Stimulated activated CD4-positive, alpha-beta T cell treated with anti-CD3 and anti-CD28 coated beads, Interleukin-4, amount 100 ng/mL, for 4 hours (primary cell): ENCODE measurements at places on chromosomes 13 and 19.
A peak's percentile ranks its signal among the peaks of the same experiment; 100 is the strongest.

DNA sequence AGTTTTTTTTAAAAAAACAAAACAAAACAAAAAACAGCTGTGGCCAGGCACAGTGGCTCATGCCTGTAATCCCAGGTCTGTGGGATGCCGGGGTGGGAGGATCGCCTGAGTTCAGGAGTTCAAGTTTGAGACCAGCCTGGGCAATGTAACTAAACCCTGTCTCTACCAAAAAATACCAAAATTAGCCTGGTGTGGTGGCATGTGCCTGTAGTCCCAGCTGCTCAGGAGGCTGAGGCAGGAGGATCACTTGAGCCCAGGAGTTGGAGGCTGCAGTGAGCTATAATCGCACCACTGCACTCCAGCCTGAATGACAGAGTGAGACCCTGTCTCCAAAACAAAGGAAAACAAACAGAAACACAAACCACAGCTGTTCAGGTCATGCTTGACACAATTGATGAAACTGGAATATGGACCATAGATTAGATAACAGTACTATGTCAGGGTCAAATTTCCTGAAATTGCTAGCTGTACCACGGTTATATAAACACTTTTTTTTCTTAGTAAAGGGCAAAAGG is 6.9 kb upstream of the ANGPTL4 start:
- no peak for DNase-seq

- DNase-seq = no peak
Measured at GRCh38 chr13:40205771-40206240, 460.6 kb downstream of the FOXO1 start.

- DNase-seq = no peak
Measured at GRCh38 chr13:108433976-108434755, 164.6 kb downstream of the TNFSF13B start.

- no peak for DNase-seq
Measured at GRCh38 chr13:74090397-74090796, 43.8 kb downstream of the KLF12 start.

DNA sequence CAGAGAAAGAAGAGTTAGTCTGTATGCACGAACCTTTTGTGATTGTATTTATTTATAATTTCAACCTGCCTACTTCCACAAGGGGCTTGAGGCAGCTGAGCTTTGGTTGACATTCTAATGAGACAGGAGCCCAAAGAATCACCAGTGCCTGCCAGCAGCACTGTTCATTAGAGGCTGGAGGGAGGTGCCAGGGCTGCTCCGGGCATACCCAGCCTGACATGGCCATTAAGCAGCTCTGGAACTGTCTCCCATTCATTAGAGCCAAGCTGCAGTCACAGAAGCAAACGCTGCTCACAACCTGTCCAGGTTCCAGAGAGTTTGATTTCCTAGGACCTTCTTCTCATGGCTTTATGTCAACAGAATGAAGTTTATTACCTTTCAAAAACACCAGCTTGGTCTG is 425.5 kb downstream of the RFC3 start:
- DNase-seq = no peak

GRCh38 chr13:101811881-101812280 is 359.4 kb downstream of the ITGBL1 start:
- DNase-seq = no peak

DNA sequence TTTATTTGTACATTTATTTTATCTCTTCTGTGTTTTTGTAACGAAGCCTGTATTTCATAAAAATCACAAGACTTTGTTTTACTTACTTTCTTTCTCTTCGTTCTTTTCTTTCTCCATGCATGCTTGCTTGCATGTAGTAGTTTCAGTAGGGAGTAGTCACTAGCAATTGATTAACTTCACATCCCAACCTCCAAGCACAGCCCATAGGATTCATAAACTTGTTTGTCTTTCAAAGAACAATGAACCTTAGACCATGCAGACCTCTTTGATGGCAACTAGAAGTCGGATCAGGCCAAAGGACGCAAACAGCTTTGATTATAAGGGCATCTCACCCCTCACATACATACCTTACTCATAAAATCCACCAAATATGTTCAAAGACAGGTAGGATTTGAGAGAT is 3.1 kb upstream of the PRR20A start:
- no peak for DNase-seq

- DNase-seq = no peak
Measured at GRCh38 chr19:35149463-35149862, 5.1 kb upstream of the FXYD5 start.

- no peak for DNase-seq
Measured at GRCh38 chr19:35760711-35761349, 2.9 kb downstream of the PROSER3 start.

DNA sequence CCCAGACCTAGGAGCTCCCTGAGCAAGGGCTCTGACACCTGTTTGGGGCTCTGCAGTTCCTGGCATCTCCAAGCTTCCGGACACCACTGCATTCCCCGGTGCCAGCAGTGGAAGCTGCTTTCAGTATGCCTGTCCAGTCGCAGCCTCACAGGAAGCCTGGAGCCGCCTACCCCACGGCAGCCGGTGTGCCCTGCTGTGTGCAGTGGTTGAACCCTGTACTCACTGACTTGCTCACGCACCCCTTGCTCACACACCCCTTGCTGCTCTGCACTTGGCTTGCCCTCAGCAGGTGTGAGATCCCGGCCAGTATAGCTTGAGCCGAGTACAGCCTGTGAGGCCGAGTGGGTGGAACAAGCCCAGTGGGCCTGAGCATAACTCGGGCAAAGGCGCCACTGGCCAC is 70.3 kb downstream of the PIBF1 start:
- DNase-seq = no peak

DNA sequence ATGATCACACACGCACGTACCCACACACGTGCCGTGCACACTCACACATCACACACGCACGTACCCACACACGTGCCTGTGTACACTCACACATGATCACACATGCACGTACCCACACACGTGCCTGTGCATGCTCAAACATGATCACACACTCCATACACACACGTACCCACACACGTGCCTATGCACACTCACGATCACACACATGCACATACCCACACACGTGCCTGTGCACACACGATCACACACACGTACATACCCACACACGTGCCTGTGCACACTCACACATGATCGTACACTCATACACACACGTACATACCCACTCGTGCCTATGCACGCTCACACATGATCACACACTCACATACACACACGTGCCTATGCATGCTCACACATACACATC is 86.8 kb downstream of the RAB20 start:
- no peak for DNase-seq

DNA sequence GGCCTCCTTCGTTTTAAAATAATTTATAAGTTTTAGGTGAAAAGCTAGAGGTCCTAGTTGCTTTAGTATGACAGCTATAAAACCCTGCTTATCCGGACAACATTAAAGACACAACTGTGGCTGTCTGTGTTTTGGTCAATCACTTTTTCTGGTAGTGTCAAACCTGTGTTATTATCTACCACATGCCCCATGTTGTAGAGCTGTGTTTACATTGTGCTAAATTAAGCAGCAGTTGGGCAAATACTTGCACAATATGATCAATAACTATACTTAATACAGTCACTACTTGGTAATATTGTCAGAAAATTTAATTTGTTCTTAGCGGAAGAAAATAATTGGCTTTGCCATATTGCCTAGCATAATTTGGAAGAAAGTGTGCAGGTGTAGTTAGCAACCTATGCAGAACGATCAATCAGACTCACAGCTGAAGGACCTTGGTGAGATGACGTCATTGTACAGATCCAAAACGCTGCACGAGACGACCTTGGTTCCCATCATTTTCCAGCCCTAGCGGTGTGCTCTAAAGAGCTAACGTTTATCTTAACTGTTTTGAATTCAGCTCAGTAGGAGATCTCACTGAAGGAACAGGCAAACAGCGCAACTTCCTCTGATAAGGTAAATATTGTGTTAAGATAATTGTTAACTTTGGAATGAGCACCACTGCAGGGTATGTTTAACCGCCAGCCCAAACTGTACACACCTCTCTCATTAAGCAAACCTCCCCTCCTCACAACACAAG is 476.6 kb downstream of the IRS2 start:
- DNase-seq = no peak

DNA sequence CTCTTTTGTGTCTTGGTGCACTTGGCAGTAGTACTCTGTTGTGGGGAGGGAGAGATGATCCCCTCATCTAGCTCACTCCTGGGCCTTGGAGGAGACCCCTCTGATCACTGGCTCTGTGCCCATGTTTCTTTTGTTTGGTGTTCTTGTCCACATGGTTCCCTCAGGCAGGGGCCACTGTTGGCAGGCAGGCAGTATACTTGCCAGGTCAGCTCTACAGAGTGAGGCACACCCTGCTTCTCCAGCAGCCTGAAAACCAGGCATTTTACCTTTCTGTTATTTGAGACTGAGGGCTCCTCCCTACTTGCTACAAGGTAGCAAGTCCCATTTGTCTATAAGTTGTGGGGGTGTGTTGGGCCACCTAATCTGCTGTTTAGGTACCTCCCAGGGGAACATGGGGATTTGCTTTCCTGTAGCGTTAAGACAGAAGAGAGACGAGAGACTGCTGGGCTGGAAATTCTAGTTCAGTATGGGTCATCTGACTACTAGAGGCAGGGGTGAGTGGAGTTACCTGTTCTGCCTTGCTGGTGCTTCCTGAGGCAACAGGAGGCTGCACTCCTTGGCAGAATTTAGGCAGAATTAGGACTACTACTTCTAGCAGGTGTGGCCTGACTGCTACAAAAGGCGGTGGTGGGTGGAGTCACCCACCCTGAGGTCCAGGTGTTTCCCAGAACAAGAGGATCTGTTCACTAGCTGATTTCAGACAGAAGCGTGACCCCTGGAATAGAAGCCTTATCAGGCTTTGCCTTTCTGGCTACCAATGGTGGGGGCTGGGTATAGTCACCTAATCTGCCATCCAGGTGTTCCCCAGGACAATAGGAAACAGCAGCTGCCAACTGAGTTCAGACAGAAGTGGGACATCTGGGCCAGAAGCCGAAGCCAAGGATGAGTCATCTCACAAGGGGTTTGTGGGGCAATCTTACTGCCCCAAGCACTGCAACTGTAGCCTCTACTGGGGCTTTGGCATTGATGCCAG is 843.0 kb upstream of the ATXN8OS start:
- DNase-seq = no peak

DNA sequence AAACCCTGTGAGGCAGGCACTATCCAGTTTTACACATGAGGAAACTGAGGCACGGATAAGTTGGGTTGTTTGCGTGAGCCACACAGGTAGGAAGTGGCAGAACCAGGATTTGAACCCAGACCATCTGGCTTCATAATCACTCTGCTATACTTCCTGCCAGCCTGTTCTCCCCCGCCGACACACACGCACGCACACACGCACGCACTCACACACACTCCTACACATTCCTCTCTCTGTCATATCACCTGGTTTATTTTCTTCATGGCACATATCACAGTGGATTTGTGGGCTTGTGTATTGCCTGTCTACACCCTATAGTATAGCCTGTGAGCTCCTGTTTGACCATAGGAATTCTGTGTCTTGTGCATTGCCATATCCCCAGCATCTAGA is 140.0 kb downstream of the SIPA1L3 start:
- DNase-seq = peak; percentile 29
